ENCODE measurements at places on chromosomes 12 and 14.

GRCh38 chr12:131407221-131408035 lies 303.5 kb upstream of the SFSWAP start:
- DNase-seq = no peak

- no peak for DNase-seq
Measured at GRCh38 chr14:80037349-80037748, 174.0 kb downstream of the DIO2 start.

DNA sequence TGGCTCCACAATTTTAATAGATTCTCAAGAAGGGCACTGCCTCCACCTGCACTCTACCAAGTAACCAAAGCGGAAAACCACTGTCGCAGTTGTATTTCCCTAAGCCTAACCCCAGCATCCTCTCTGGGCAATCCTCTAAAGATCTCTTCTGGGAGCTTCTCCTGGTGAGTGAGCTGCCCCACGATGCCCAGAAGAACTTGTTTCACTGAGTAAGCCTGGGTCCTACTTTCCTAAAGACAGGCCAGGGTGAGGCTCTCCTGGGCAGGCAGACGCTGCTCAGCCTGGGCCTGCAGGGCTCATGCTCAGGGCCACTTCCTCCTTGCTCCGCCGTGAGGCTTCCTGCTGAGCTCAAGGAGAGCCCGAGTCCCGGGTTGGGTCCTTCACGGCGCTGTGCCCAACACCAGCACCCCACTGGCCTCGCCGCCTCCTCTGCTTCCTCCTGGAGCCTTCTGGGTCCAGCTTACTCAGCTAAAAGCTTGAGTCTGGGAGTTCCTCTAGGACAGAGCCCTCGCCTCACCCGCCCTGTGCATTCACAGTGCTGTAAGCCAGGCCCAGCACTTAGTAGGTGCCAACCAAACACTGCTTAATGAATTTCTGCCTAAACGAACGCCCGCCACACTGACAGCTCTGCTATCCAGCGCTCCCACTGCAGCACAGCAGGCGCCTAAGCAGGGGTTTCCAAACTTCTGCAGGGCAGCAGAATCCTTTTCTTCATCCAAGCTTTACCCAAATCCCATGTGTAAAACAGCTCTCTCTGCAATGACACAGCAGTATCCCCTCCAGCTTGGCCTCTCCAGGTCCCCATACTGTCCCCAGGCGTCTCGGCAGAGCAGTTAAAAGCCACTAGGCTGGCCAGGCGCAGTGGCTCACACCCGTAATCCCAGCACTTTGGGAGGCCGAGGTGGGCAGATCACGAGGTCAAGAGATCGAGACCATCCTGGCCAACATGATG lies 5.7 kb downstream of the RAB35 start:
- no peak for DNase-seq

GRCh38 chr12:102023343-102023930 lies 38.4 kb downstream of the WASHC3 start:
- DNase-seq = peak; percentile 3

GRCh38 chr12:119328111-119328510 lies 6.4 kb upstream of the CCDC60 start:
- no peak for DNase-seq

DNA sequence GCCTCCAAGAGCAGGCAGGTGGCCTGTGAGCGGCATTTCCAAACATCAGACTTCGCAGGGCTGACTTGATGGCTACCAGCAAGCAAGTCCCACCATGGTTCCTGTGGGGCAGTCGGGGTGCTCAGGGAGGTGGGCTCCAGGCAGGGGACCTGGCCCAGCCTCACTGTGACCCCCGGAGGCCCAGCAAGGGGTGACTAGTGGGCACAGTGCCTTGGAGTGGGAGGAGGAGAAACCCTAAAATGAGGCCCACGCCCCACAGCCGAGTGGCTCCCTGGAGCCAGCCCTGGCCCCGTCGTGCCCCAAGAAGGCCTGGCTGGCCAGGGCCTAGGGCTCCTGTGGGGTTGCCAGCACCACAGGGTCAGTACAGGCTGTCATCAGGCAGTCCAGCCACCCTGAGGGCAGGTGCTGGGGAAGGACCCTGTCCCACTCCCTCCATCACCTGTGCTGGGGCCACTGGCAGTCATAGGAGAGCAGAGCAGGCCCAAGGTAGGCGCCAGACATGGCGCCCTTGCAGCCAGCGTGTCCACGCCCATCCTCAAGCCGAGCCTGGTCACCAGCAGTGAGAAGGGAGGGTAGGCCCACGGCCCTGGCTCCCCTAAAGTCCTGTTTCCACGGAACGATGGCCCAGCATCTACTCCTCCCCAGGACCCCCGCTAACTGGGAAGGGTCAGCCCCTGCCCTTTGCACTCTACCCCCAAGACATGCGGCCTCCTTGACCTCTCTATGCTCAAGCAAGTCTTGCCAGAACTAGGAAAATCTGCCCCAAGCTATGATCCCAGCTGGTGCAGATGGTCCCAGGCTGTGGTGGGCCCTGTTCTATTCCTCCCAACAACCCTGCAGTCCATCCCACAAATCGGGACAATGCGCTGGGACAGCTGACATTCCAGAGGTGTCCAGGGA lies 144.2 kb upstream of the C14orf180 start:
- no peak for DNase-seq

DNA sequence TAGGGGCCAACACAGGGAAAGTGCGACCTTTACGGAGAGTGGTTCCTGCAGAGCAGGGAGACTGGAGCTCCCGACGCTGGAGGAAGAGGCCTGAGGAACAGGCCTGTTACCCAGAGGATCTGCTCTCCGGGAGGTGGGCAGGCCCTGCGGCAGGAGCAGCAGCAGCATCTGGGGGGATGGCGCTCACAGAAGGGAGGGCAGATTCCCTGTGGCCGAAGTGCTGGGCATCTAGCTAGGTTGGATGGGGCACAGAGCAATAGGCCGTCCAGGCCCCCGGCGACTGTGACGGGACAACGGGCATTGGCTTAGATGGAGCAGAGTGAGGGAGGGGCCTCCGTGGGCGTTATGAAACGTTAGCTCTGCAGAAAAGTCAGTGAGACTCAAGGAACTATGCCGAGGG lies 135.6 kb downstream of the PIWIL1 start:
- no peak for DNase-seq

GRCh38 chr12:6276956-6277620 lies 33.4 kb upstream of the PLEKHG6 start:
- DNase-seq = peak; percentile 45

- no peak for DNase-seq
Measured at GRCh38 chr12:76943008-76943407, 64.2 kb upstream of the CSRP2 start.

DNA sequence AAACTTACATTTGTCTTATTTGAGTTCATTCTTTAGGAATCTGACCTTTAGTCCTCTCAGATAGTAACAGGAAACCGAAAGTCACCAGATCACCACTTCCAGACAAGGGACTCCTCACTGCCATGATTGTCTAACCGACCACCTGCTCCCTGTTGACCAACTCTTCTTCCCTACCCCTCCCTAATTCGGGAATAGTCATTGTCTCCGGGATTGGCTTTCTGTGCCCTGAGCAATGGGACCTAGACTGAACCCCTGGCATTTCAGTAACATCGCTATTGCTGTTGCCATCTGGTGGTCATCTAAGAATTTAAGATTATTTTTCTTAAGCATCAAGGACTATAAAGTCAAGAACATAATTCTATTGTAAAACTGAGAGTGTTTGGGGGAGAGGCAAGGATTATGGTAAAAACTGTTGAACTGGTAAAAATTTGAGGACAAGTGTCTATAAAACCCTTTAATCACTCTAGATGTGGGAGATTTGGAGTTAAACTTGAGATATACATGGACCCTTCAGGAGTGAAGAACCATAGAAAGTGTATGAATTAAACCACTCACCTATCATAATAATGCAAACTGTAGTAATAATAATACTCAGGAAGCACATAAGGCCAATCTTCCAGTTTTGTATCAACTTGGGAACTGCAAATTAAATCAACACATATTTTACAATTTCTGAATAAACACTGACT lies 6.3 kb downstream of the CLEC2A start:
- no peak for DNase-seq

DNA sequence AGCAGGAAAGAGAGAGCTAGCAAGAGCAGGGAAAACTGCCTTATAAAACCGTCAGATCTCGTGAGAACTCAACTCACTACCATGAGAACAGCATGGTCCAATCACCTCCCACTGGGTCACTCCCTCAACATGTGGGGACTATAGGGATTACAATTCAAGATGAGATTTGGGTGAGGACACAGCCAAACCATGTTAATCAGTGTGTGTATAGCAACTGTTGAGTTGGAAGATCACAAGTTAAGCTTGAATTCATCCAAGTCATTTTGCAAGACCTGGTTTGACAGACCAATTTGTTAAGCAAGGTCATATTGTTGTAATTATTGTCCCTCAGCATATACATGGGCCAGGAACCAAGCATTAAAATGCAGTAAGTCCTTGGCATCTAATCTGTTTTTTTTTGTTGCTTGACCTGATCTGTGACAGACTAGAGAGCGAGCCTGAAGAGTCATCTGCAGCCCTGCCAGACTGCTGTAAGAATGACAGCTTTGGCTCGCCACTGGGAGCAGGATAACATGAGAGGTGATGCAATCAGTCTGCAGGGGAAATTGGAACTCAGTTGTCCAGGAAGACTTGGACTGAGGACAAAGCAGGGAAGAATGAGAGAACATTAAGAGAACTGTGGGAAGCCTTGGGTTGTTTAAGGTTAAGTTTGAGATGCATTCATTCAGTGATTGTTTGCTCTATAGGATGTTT lies 297.6 kb upstream of the SEL1L start:
- DNase-seq = no peak

DNA sequence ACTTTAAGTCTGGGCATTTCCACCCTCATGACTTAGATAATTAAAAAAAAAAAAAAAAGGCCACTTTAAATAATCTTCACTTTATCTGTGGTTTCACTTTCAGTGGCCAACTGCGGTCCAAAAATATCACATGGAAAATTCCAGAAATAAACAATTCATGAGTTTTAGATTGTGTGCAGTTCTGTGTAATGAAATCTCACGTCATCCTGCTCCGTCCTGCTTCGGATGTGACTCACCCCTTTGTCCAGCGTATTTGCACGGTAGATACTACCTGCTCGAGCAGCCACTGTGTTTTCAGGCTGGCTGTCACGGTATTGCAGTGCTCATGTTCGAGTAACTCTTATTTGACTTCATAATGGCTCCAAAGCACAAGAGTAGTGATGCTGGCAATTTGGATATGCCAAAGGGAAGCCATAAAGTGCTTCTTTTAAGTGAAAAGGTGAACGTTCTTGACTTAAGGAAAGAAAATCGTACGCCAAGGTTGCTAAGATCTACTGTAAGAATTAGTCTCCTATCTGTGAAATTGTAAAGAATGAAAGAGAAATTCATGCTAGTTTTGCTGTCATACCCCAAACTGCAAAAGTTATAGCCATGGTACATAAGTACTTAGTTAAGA lies 2.4 kb downstream of the E2F7 start:
- DNase-seq = no peak

- DNase-seq = no peak
Measured at GRCh38 chr14:53655080-53655785, 301.4 kb downstream of the BMP4 start.

- no peak for DNase-seq
Measured at GRCh38 chr12:88383405-88383804, 196.9 kb downstream of the KITLG start.

DNA sequence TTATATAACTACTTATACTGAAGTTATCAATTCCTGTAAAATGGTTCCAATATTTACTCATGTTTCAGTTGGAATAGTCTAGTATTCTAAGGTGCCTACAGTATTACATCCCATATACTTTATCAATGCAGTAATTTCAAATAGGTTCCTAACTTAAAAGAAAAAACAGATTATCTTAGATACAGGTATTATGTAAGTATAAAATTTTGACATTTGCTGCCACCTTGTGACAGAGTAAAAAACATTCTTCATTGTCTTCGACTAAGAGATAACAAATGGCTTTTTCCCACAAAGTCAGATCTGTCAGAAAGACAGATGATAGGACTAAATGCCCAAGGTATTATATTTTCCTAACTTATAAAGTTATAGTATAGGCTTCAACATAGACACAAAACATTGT lies 78.7 kb downstream of the TXNDC16 start:
- DNase-seq = peak; percentile 17

- no peak for DNase-seq
Measured at GRCh38 chr12:4579305-4580102, 17.5 kb downstream of the DYRK4 start.

DNA sequence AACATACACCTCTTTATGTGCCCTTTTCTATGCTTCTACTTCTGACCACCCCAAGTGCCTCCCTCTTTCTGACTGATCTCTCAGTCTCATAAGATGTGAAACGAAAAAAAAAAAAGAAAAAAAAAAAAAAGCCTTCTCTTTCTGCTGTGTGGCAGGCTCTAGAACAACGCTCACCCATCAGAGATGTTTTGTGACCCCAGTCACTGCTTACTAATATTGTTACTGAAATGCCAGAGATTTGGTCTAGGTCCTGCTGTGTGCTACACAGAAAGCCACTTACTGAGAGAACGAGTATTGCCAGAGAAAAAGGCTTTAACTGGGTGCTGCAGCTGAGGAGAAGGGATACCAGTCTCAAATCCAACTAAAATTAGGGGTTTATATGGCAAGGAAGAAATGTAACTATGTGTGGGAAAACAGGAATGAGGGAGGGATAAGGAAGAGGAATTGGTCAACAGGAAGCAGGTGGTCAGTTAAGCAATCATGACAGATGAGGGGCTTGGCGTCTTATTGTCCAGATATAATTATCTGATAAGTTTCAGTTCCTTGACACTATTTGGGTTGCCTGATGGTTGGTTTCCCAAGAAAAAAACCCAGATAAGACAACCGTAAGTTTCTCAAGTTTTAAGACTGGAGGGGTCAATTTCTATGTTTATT lies 149.0 kb downstream of the NAV3 start:
- peak; percentile 72 for DNase-seq

DNA sequence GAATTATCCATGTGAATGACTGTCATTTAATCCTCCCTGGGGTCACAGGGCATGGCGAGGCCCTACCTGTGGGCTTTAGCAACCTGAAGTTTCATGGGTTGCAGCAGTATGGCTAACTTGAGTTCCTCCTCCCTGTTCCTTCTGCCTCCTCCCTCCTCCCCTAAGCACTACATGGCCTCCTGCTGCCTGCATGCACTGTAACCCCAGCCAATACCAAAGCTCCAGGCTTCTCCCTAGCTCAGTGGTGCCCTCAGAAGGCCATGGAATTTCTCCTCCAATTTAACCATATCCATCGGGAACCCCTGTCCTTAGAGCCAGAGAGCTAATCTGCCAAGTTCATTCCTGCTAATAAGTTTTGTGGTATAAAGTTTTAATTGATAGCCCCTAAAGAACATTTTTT lies 95.1 kb downstream of the NT5DC3 start:
- DNase-seq = no peak

GRCh38 chr12:41919048-41919447 lies 225.6 kb downstream of the GXYLT1 start:
- no peak for DNase-seq

- no peak for DNase-seq
Measured at GRCh38 chr12:12305568-12306300, 38.9 kb upstream of the LRP6 start.

- DNase-seq = peak; percentile 96
Measured at GRCh38 chr14:39492267-39492666, 60.0 kb upstream of the FBXO33 start.

- DNase-seq = no peak
Measured at GRCh38 chr14:77498984-77499527, 440 bp upstream of the ISM2 start.

- no peak for DNase-seq
Measured at GRCh38 chr14:75426332-75427125, 1.3 kb upstream of the JDP2 start.

GRCh38 chr12:127459166-127459565 lies 807.8 kb upstream of the TMEM132C start:
- DNase-seq = no peak

- DNase-seq = no peak
Measured at GRCh38 chr14:67137744-67138371, 51.4 kb upstream of the GARIN2 start.
